Caco-2 (cell line): ENCODE measurements at places on chromosomes 12 and 14. TPM values are rescaled to one million over a fixed set of nuclear protein-coding genes. Genes with fewer than 3 reads are reported as not detected.
A peak's percentile ranks its signal among the peaks of the same experiment; 100 is the strongest.

- no peak for DNase-seq
These were observed 124.9 kb upstream of the ATXN7L3B start for GRCh38 chr12:74412606-74413230.

- DNase-seq, result no peak
These were observed 12.3 kb upstream of the RTRAF start for GRCh38 chr14:51977075-51977474.

MUCL1 gene
- total RNA-seq, result not detected in 2 replicates

EGLN3 gene
- total RNA-seq, result 9.5 and 12.0 TPM in 2 replicates

- DNase-seq, result no peak
These were observed 993.2 kb downstream of the BCL11B start for GRCh38 chr14:98278800-98279199.

DNA sequence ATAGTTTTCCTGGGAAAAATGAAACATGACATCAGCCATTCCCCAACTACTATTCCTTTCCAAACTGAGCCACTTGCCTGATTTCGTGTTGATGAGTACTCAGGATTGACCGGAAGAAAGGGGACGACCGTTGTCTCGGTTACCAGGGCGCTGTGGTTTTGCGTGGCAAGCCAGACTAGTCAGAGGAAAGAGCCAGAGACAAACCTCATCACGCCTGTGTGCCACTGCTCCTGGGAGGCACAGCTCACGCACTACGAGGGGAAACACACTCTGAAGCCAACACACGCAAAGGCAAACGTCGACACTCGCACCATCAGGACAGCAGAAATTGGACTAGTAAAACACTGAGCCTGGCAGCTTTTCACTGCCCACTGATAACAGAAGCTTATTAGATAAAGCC is 35.0 kb downstream of the GIT2 start:
- no peak for DNase-seq

GLIPR1L1 gene
- total RNA-seq, result not detected in 2 replicates

- DNase-seq, result peak; percentile 40
These were observed at the start of gene EXOC3L4 for GRCh38 chr14:103094406-103095209. TSS of gene EXOC3L4 (plus strand) at chr14:103094725. CDS start at chr14:103100220, 5,495 bp downstream.

GRCh38 chr12:124545508-124546418 is 21.6 kb downstream of the NCOR2 start:
- DNase-seq, result no peak

KRT6B gene
- not detected in 2 replicates for total RNA-seq

GRCh38 chr12:11540615-11541310 is 108.7 kb upstream of the ETV6 start:
- no peak for DNase-seq

- DNase-seq, result no peak
These were observed 197.1 kb downstream of the EXOC5 start for GRCh38 chr14:57071639-57072038.

DNA sequence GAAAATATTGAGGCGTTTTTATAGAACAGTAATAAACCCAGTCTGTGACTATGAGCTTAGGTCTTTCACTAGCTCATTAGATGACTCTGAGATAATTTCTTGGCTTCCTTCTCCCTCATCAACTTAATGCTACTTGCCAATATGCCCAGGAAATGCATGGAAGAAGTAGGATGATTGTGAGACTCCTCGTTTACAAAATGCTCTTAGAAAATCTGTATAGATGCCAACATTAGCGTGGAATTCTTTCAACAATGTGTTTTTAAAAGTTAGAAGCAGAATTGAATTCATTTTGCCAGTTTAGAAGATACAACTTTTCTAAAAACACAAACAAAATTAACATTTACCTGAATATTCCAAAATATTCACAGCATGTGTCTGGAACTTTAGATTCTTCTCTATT is 424.6 kb downstream of the BTG1 start:
- no peak for DNase-seq

DNA sequence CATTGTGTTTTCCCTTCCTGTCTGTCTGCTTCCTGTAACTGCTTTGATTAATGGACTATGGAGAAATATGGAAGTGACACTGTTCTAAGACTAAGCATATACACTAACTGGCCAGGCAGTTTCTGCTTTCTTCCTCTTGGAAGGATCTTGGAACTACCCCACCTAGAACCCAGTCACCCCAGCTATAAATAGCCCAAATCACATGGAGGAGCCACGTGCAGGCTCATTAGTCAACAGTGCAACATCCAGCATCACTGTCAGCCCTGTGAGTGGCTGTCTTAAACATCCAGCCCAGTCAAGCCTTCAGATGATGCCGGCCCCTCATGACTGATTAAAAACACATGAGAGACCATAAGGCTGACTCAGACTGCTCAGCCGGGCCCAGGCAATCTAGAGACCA is 39.2 kb downstream of the BCAT1 start:
- DNase-seq, result no peak

- no peak for DNase-seq
These were observed 32.0 kb downstream of the PEX5 start for GRCh38 chr12:7221486-7221885.

PZP gene
- not detected in 2 replicates for total RNA-seq

DNA sequence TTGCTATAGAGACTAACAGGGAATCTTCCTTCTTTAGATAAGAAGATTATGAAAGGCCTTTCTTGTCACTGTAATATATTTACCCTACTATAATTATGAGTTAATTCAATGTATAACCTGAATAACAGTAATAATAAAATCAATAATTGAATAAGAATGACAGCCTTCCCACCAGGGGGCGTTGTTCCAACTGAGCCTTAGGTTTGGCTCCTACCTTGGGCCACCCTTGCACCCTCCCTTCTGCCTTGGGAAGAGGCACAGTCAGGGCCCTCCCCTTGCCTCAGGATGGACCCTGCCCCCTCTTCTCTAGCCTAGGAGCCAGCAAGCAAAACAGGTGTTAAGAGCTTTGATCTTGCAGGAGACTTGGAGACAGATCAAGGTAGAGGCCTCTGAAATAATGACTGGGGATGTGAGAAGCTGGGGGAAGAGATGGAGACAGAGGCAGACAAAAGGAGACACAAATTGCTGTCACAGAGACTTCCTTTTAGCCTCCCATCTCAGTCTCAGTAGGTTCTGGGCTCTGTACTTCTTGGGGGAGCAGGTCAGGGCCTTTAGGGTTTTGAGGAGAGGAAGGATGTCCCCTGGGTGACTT is 40.1 kb upstream of the CISTR start:
- peak; percentile 60 for DNase-seq

EID3 gene
- total RNA-seq, result 2.0 and 3.2 TPM in 2 replicates
